GM12878 (cell line): ENCODE measurements at places on chromosomes 11 and 22. TPM values are rescaled to one million over a fixed set of nuclear protein-coding genes. Genes with fewer than 3 reads are reported as not detected.

DNA sequence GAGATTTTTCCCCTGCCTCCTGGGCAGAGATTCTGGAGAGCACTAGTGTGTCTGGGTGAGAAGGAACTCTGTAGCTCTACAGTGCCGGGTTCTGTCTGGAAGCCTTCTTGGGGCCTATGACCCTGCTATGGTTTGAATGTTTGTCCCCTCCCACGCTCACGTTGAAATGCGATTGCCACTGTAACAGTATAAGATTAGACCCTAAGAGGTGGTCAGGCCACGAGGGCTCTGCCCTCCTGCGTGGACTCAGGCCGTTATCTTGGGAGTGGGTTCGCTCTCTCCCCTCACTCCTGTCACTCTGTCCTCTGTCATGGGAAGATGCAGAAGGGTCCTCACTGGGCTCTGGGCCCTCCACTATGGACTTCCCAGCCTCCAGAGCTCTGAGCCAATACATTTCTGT, 3.5 kb downstream of the AP5B1 start:
- DNase-seq: no peak

The MUC6 gene
- 0.03 and 0.19 TPM in 2 replicates for total RNA-seq

GRCh38 chr11:95304777-95305176, 73.8 kb upstream of the SESN3 start:
- DNase-seq: no peak

The TMEM191C gene
- 1.3 and 1.4 TPM in 2 replicates for total RNA-seq

GRCh38 chr11:45233804-45234170, 52.4 kb downstream of the SYT13 start:
- no peak for DNase-seq

GRCh38 chr11:69726481-69726880, 22.7 kb upstream of the FGF19 start:
- no peak for DNase-seq

GRCh38 chr11:131504199-131504949, 134.0 kb downstream of the NTM start:
- DNase-seq: no peak
